ENCODE measurements at places on chromosomes 1 and 21. TPM values are rescaled to one million over a fixed set of nuclear protein-coding genes. Genes with fewer than 3 reads are reported as not detected.
A peak's percentile ranks its signal among the peaks of the same experiment; 100 is the strongest.

- no peaks in the 10 kb centered on the region for H3K27me3 ChIP-seq
- H3K4me1 ChIP-seq, result no peaks in the 10 kb centered on the region
- H3K4me3 ChIP-seq, result no peak overlapping the region
- no peak overlapping the region for H3K27ac ChIP-seq
- no peaks in the 10 kb centered on the region for H3K36me3 ChIP-seq
Measured at GRCh38 chr1:80054129-80054528, 1047.6 kb upstream of the ADGRL4 start.

GRCh38 chr1:100325415-100326324 lies 26.6 kb upstream of the CDC14A start:
- no peak overlapping the region for H3K4me3 ChIP-seq
- no peaks in the 10 kb centered on the region for H3K27me3 ChIP-seq
- no peaks in the 10 kb centered on the region for H3K36me3 ChIP-seq
- no peak for DNase-seq

DNA sequence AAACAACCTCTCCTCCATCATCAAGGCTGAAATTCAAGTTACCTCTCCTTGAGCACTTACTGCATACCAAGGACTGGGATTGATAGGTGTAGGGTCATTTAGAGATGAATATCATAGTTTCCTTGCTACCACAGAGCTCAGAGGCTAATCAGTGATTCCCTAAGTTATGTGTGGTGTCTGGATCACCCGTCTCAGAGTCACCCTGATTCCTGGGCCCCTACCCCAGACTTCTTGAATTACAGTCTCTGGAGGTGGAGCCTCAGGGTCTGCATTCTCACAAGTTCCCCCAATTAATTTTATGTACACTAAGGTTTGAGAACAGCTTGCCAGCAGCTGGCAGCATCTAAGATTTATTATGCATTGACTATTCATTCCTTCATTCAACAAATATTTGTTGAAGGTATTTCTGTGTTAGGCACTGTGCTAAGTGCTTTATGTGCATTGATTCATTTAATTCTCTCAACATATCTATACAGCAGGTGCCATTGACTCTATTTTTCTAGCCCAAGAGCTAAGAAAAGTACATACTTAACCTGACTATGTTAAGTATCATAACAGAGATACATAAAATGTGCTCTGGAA lies 182.9 kb upstream of the FGGY start:
- DNase-seq, result no peak
- peaks cover 5% of the 10 kb centered on the region for H3K4me1 ChIP-seq
- H3K27ac ChIP-seq, result no peak overlapping the region

Gene ENSA
- total RNA-seq, result 197 TPM

GRCh38 chr1:222844411-222844779 lies 29.6 kb downstream of the DISP1 start:
- H3K27ac ChIP-seq, result no peak overlapping the region
- H3K4me1 ChIP-seq, result no peaks in the 10 kb centered on the region
- DNase-seq, result no peak

GRCh38 chr1:200338451-200338850 lies 71.4 kb downstream of the ZNF281 start:
- no peak for DNase-seq
- H3K4me3 ChIP-seq, result no peak overlapping the region
- no peaks in the 10 kb centered on the region for H3K27me3 ChIP-seq
- no peak overlapping the region for H3K27ac ChIP-seq

Gene CFHR5
- not detected for total RNA-seq

GRCh38 chr1:178121883-178122282 lies 28.0 kb downstream of the RASAL2 start:
- H3K27me3 ChIP-seq, result no peaks in the 10 kb centered on the region
- no peak for DNase-seq
- H3K36me3 ChIP-seq, result no peaks in the 10 kb centered on the region
- no peak overlapping the region for H3K27ac ChIP-seq

Gene BRINP2
- not detected for total RNA-seq

GRCh38 chr1:180581635-180582039 lies 22.9 kb downstream of the OVAAL start:
- no peak overlapping the region for H3K4me3 ChIP-seq
- no peak overlapping the region for H3K27ac ChIP-seq
- peaks cover 16% of the 10 kb centered on the region for H3K4me1 ChIP-seq
- no peak for DNase-seq
- H3K27me3 ChIP-seq, result peaks cover 4% of the 10 kb centered on the region

- H3K27me3 ChIP-seq, result no peaks in the 10 kb centered on the region
- peaks cover 2% of the 10 kb centered on the region for H3K36me3 ChIP-seq
- H3K27ac ChIP-seq, result no peak overlapping the region
- peaks cover 78% of the 10 kb centered on the region for H3K4me1 ChIP-seq
- no peak for DNase-seq
Measured at GRCh38 chr1:25727088-25727487, 72.9 kb upstream of the SELENON start.

- H3K4me1 ChIP-seq, result no peaks in the 10 kb centered on the region
- no peak overlapping the region for H3K27ac ChIP-seq
- no peak for DNase-seq
- peaks cover 13% of the 10 kb centered on the region for H3K36me3 ChIP-seq
- no peak overlapping the region for H3K4me3 ChIP-seq
Measured at GRCh38 chr1:218330043-218330623, 15.0 kb upstream of the TGFB2 start.

DNA sequence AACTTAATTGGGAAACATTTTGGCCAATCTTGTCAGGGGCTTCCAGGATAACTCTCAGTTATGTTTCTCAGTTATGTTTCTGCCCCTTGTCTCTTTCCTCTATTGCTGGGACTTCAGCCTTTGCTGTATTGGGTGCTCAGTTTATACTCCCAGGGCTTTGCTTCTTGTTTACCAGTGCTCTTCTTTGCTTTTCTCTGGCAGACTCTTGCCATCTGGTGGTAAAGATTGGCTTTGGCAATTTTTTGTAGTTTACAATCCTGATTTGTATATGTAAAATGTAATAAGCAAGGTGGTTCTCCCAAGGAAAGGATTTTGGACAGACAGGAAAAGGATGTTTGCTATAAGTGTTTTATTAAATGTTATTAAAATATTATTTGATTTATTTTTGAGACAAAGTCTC lies 37.9 kb downstream of the FABP3 start:
- H3K4me1 ChIP-seq, result no peaks in the 10 kb centered on the region
- H3K27ac ChIP-seq, result no peak overlapping the region
- DNase-seq, result peak; percentile 6
- H3K4me3 ChIP-seq, result no peak overlapping the region
- peaks cover 10% of the 10 kb centered on the region for H3K36me3 ChIP-seq

- DNase-seq, result no peak
- H3K4me1 ChIP-seq, result peaks cover 23% of the 10 kb centered on the region
- no peaks in the 10 kb centered on the region for H3K27me3 ChIP-seq
- H3K4me3 ChIP-seq, result no peak overlapping the region
- peaks cover 37% of the 10 kb centered on the region for H3K36me3 ChIP-seq
Measured at GRCh38 chr1:46659307-46659870, 8.8 kb downstream of the ATPAF1 start.

DNA sequence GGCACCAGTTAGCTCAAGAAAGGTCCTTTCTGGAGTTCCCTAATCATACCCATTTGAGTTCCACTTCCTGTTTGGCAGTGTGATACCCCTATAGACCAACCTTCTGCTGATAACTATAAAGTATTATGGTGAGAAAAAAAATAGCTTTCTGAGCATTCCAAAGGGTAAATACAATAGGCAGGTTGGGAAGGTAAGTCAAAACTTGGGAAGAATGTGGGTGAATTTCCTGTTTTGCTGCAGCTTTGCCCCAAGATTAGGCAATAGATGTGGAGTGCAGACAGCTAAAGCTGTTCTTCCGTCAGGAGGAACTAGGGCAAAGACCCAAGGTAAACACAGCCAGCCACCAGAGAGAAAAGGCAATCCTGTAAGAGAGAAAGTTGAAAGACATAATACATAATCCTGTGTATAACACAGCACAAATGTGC lies 49.9 kb upstream of the GUCA2A start:
- peaks cover 24% of the 10 kb centered on the region for H3K4me1 ChIP-seq
- no peak overlapping the region for H3K4me3 ChIP-seq
- peaks cover 56% of the 10 kb centered on the region for H3K36me3 ChIP-seq
- H3K27me3 ChIP-seq, result no peaks in the 10 kb centered on the region
- DNase-seq, result no peak

- H3K4me1 ChIP-seq, result peaks cover 6% of the 10 kb centered on the region
- peaks cover 25% of the 10 kb centered on the region for H3K27me3 ChIP-seq
- no peak for DNase-seq
- H3K4me3 ChIP-seq, result no peak overlapping the region
Measured at GRCh38 chr1:8312235-8313218, 5.4 kb upstream of the SLC45A1 start.

Gene TRIM46
- total RNA-seq, result 6.3 TPM

GRCh38 chr1:179955731-179956130 lies 1.1 kb downstream of the CEP350 start:
- no peak for DNase-seq
- peak overlapping the region; percentile 61 for H3K27ac ChIP-seq
- no peaks in the 10 kb centered on the region for H3K27me3 ChIP-seq
- H3K36me3 ChIP-seq, result peaks cover 4% of the 10 kb centered on the region
- H3K4me3 ChIP-seq, result peak overlapping the region; percentile 82

DNA sequence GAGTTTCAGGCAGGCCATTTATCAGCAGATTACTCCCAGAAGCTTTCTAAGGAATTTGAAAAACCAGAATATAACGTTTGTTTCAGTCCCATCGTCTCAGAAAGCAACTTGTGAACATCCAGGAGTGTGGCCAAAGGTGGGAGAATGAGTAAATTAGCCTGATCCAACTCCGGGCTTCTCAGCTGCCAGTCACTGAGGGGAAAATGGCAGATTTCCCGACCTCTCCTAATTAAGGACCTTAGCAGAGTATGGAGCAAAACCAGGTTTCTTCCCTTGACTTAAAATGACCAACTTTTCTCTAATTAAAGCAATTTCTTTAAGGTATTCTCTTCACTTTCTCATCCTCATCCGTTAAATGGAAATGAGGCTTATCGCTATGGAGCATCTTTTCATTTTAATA lies 1.0 kb downstream of the CORT start:
- peaks cover 8% of the 10 kb centered on the region for H3K36me3 ChIP-seq
- no peak for DNase-seq
- H3K27me3 ChIP-seq, result no peaks in the 10 kb centered on the region
- no peak overlapping the region for H3K4me3 ChIP-seq

- peak overlapping the region; percentile 85 for H3K4me3 ChIP-seq
- peak; percentile 36 for DNase-seq
- H3K27ac ChIP-seq, result peak overlapping the region; percentile 83
- peaks cover 34% of the 10 kb centered on the region for H3K36me3 ChIP-seq
Measured at GRCh38 chr1:1272341-1273208, 1.1 kb downstream of the UBE2J2 start.

DNA sequence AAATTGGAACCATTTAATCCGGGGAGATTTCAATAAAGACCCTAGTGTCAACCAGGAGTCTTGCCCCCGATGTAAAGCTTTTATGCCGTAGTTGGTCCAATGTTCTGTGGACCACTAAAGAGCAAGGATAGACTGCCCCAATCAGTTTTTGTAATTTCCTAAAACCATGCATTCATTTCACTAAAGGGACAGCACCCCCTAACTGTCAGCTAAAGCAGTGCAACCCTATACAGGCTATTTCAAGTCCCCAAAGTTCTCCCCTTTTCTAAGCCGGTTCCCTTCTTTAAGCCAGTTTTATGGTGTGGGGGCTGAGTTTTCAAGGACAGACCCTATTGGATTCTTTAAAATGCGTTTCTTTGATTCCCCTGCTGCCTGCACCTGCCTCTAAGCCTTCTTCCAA lies 12.7 kb upstream of the PDPN start:
- no peak overlapping the region for H3K4me3 ChIP-seq
- no peaks in the 10 kb centered on the region for H3K36me3 ChIP-seq
- peaks cover 2% of the 10 kb centered on the region for H3K4me1 ChIP-seq
- H3K27me3 ChIP-seq, result peaks cover 10% of the 10 kb centered on the region
- H3K27ac ChIP-seq, result no peak overlapping the region

GRCh38 chr1:193113258-193113991 lies 8.2 kb upstream of the GLRX2 start:
- no peak for DNase-seq
- no peaks in the 10 kb centered on the region for H3K4me1 ChIP-seq
- no peaks in the 10 kb centered on the region for H3K36me3 ChIP-seq
- H3K27ac ChIP-seq, result no peak overlapping the region
- no peak overlapping the region for H3K4me3 ChIP-seq

DNA sequence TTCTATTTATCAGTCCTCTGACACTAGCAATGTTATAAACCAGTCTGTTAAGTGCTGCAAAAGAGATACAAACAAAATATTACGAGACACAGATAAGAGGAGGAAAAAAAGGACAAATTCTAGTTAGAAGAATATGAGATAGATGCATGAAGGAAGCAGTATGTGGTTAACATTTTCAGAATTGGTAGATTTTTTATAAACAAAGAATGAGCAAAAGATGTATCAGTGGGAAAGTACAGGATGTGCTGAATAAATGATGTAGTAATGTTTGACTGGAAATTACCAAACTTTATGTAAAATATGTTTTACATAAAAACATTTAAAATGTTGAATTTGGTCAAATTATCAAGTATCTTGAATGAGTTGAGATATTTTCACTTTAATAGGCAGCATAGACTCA lies 574.2 kb downstream of the NUF2 start:
- DNase-seq, result no peak
- H3K4me1 ChIP-seq, result no peaks in the 10 kb centered on the region
- H3K4me3 ChIP-seq, result no peak overlapping the region
- no peaks in the 10 kb centered on the region for H3K27me3 ChIP-seq
- H3K27ac ChIP-seq, result no peak overlapping the region
- H3K36me3 ChIP-seq, result no peaks in the 10 kb centered on the region

DNA sequence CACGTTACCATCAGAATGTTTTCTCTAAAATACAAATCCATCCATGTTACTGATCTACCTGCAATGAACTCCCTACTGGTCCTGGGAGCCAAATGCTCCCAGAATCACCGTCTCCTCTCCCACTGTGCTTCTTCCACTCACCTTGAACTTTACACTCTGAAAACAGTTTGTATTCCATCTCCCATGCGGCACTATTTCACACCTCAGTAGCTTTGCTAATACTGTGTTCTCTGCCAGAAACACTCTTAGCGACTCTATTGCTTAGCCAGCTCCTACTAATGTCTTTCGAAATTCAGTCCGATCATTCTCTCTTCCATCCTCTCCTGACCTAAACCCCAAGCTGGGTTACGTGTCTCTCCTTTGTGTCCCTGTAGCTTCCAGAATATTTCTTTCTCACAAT lies 284.4 kb upstream of the DUSP10 start:
- DNase-seq, result no peak
- no peaks in the 10 kb centered on the region for H3K4me1 ChIP-seq
- peaks cover 3% of the 10 kb centered on the region for H3K27me3 ChIP-seq
- H3K4me3 ChIP-seq, result no peak overlapping the region
- no peak overlapping the region for H3K27ac ChIP-seq

GRCh38 chr1:94094469-94095111 lies 26.4 kb downstream of the ABCA4 start:
- H3K27ac ChIP-seq, result no peak overlapping the region
- no peak for DNase-seq
- no peaks in the 10 kb centered on the region for H3K36me3 ChIP-seq
- peaks cover 2% of the 10 kb centered on the region for H3K27me3 ChIP-seq

DNA sequence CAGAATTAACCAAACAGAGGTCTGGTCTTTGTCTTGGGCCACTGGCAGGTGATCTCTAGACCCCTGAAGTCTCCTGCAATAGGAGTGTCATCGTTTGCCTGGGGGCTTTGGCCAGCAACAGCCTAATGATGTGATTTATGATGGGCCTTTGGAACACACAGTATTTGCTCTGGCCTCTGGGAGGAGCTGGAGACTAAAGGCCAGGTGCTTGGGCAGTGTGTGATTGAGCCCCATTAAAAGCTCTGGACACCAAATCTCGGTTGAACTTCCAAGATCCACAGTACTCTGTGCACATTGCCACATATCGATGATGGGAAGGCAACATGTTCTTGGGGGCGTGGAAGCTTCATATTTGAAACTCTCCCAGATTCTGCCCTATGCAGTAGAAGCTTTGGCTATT lies 32.0 kb upstream of the TLR5 start:
- no peaks in the 10 kb centered on the region for H3K36me3 ChIP-seq
- DNase-seq, result no peak
- H3K4me3 ChIP-seq, result no peak overlapping the region
- no peak overlapping the region for H3K27ac ChIP-seq
- H3K27me3 ChIP-seq, result no peaks in the 10 kb centered on the region
